ENCODE measurements at places on chromosomes 16 and 17.
A peak's percentile ranks its signal among the peaks of the same experiment; 100 is the strongest.

DNA sequence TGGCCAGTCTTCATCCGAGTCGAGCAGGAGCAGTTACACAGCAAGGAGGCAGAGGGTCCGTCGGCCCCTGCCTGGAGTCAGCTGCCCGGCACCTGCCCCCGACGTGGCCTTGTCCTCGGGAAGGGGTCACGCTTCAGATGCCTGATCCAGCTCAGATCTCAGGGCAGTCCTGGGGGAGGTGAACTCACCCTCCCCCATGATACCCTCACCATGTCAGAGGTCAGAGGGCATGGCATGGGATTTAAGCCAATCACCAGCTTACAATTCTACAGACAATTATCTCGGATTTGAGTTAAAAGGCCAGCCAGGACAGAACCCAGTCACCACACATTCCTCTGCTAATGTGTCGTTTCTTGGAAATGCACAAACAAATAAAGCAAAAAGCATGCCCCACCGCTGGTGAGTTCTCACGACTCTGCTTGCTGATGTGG, 211.3 kb downstream of the FOXL1 start:
- H3K4me3 ChIP-seq = no peak overlapping the region
- no peak for DNase-seq
- no peaks in the 10 kb centered on the region for H3K4me1 ChIP-seq
- H3K27ac ChIP-seq = no peak overlapping the region

- peaks cover 30% of the 10 kb centered on the region for H3K27me3 ChIP-seq
- H3K36me3 ChIP-seq = no peaks in the 10 kb centered on the region
- no peak for DNase-seq
- no peak overlapping the region for H3K4me3 ChIP-seq
- H3K27ac ChIP-seq = no peak overlapping the region
Observed at GRCh38 chr16:86931410-86931941, 353.1 kb downstream of the FOXL1 start.

GRCh38 chr16:31400191-31400590, 7.1 kb downstream of the ITGAD start:
- H3K4me1 ChIP-seq = peaks cover 13% of the 10 kb centered on the region
- H3K27ac ChIP-seq = no peak overlapping the region
- H3K27me3 ChIP-seq = peaks cover 8% of the 10 kb centered on the region
- DNase-seq = no peak

- no peaks in the 10 kb centered on the region for H3K4me1 ChIP-seq
- H3K27me3 ChIP-seq = no peaks in the 10 kb centered on the region
- H3K27ac ChIP-seq = no peak overlapping the region
- no peaks in the 10 kb centered on the region for H3K36me3 ChIP-seq
- DNase-seq = no peak
- H3K4me3 ChIP-seq = no peak overlapping the region
Observed at GRCh38 chr16:19331794-19332193, 46.3 kb downstream of the CLEC19A start.

- peaks cover 56% of the 10 kb centered on the region for H3K36me3 ChIP-seq
- H3K4me1 ChIP-seq = peaks cover 47% of the 10 kb centered on the region
- peak overlapping the region; percentile 95 for H3K27ac ChIP-seq
- H3K4me3 ChIP-seq = peak overlapping the region; percentile 79
- H3K27me3 ChIP-seq = no peaks in the 10 kb centered on the region
Observed at GRCh38 chr17:75981019-75981615, 2.1 kb downstream of the TEN1 start.

DNA sequence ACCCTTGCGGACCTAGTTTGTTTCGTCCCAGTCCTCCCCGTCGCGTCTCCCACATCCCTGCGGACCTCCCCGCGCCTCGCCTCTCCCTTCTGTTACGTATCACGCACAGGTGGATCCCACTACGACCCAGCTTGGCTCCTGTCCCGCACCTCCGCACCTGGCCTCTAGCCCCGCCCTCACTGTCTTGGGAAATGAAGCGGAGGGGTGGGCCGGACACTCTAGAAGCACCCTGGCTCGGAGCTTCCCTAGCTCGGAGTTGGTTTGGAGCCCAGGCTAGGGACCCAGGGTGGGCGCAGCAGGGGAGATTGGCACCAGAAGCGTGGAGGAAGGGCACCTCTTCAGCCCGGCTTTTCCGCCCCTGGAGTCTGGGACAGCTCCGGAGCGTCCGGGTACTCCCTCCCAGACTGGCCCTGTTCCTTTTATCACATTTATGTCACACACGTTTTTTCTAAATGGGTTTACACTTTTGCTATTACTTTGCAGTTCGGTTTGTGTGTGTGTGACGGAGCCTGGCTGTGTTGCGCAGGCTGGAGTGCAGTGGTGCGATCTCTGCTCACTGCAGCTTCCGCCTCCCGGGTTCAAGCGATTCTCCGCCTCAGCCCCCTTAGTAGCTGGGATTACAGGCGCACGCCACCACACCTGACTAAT, 1.4 kb upstream of the CEMP1 start:
- peaks cover 9% of the 10 kb centered on the region for H3K4me1 ChIP-seq
- H3K27ac ChIP-seq = peak overlapping the region; percentile 98
- no peaks in the 10 kb centered on the region for H3K27me3 ChIP-seq
- peak overlapping the region; percentile 89 for H3K4me3 ChIP-seq
- H3K36me3 ChIP-seq = peaks cover 62% of the 10 kb centered on the region

DNA sequence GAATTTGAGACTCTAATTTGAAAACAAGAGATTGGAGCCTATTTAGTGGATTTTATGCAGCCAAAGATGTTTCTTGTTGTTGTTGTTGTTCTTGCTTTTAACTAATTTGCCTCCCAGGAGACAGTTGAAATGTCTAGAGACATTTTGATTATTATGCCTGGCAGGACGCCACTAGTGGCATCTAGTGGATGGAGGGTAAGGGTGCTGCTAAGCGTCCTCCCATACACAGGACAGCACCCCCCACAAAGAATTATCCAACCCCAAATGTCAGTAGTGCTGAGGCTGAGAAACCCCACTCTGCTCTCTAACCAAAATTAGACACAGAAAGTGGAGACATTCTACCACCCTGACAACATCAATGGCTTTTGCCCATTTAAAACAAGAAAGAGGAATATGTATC, 15.4 kb upstream of the HSBP1 start:
- H3K36me3 ChIP-seq = no peaks in the 10 kb centered on the region
- peaks cover 58% of the 10 kb centered on the region for H3K27me3 ChIP-seq
- H3K27ac ChIP-seq = no peak overlapping the region
- no peaks in the 10 kb centered on the region for H3K4me1 ChIP-seq

DNA sequence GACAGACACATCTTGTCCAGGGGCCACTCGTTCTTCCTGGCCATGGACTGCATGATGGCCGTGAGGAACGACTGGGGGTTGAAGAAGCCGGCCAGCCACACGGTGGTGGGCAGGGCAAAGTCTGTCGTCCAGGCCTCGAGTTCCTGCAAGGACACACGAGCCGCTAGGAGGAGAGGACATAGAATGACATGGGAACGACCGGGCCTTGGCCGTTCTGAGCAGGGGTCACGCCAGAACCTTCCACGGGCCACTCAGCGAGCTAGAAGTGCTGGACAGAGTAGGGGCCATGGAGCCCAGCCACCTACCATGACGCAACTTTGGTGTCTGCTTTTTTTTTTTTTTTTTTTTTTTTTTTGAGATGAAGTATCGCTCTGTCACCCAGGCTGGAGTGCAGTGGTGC, 47.0 kb downstream of the PGS1 start:
- peaks cover 23% of the 10 kb centered on the region for H3K36me3 ChIP-seq
- no peaks in the 10 kb centered on the region for H3K4me1 ChIP-seq
- DNase-seq = no peak
- H3K4me3 ChIP-seq = no peak overlapping the region
- H3K27ac ChIP-seq = no peak overlapping the region

- H3K27ac ChIP-seq = no peak overlapping the region
- peaks cover 25% of the 10 kb centered on the region for H3K36me3 ChIP-seq
- DNase-seq = no peak
- H3K4me1 ChIP-seq = peaks cover 26% of the 10 kb centered on the region
Observed at GRCh38 chr17:28045304-28045703, 2.8 kb downstream of the NLK start.

DNA sequence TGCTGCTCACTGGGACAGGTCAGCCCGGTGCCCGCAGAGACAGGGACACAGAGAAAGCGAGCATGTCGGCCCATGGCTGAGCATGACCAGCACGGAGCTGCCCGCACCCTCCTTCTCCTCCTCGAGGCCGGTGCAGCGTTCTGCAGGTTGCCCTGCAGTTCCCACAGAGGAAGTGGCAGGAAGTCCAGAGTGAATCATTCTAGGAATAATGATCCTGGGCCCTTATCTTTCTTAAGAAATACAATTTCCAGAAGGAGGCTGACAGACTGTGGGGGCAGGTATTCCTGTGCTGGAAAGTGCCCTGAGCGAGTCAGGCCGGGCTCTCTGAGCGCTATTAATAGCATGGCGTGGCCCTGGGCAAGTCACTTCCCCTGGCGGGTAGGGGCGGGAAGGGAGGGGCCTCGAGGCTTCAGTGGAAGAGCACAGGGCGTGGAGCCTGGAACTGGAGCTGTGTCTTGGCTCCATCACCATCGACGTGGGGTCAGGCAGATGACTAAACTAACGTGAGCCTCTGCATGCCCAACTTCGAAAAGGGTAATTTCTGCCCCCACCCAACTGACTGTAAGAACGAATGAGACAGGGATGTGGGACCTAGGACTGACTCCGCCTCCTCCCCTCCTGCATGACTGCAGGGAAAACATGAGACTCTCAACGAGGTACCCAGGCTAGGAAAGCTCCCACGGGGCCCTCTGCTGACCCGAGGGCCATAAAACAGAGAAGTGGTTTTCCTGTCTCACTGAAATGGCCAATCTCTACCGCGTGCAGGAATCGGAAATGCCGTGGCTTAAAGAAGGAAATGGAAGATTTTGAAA, 9.8 kb downstream of the TMEM204 start:
- H3K4me3 ChIP-seq = peak overlapping the region; percentile 24
- peak; percentile 45 for DNase-seq
- H3K27ac ChIP-seq = peak overlapping the region; percentile 11
- H3K27me3 ChIP-seq = no peaks in the 10 kb centered on the region

DNA sequence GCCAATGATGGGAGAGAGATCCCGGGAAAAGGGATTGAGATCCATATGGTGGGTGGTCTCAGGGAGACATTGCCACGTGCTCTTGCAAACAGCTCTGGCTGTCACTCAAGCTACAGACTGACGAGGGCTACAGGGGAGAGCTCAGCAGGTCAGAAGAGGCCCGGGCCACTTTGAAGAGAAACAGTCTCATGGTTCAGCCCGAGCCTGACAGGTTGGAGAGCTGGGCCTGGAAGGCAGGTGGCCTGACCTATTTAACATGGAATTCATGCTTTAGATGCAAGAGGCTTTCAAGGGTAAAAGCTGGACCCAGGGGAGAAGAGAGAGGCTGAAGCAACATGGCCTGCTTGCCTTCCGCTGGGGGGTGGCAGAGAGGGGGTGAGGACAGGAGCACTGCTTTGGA, 81.0 kb upstream of the BRD7 start:
- peaks cover 100% of the 10 kb centered on the region for H3K27me3 ChIP-seq
- no peaks in the 10 kb centered on the region for H3K4me1 ChIP-seq
- no peak overlapping the region for H3K4me3 ChIP-seq
- DNase-seq = no peak
- H3K27ac ChIP-seq = no peak overlapping the region

DNA sequence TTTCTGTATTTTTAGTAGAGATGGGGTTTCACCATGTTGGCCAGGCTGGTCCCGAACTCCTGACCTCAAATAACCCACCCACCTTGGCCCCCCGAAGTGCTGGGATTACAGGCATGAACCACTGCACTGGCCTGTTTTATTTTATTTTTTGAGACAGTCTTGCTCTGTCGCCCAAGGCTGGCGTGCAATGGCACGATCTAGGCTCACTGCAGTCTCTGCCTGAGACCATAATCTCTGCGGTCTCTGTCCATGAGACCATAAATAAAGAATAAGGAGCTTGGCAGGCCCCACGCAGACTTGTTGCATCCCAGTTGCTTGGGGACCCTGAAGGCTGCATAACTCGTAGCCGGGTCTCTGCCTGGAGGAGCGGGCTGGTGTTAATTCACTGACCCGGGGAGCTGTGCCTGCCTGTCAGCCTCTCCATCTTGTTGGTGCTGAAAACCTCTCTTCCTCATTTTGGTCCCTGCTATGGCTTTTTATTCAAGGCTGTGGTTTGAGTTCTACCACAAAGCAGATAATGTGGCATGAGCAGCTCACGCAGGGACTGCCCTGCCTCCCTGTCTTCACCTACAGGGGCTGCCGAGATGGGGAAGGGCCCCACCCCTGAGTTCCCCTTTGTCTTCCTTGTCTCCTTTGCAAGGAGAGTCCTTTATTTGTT, 82.1 kb downstream of the MSI2 start:
- no peaks in the 10 kb centered on the region for H3K27me3 ChIP-seq
- no peaks in the 10 kb centered on the region for H3K4me1 ChIP-seq
- H3K27ac ChIP-seq = no peak overlapping the region
- H3K36me3 ChIP-seq = no peaks in the 10 kb centered on the region

DNA sequence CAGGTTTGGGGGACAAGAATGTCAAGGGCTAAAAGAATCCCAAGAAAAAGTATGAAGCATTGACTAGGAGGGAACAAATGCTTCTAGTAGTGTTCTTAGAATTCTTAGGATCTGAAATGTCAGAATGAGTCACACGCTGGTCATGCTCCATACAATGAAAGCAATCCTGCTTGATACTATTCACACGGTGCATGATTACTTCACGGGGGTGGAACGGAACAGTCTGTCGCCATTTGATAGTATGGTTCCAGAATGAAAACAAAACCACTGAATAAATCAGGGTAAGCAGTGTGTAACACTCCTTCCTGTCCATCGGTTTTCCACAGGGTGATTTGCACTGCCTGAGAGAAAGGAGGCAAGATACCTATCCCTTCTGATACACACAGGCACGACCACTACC, 22.9 kb upstream of the YWHAE start:
- H3K4me3 ChIP-seq = no peak overlapping the region
- no peaks in the 10 kb centered on the region for H3K27me3 ChIP-seq
- H3K4me1 ChIP-seq = peaks cover 22% of the 10 kb centered on the region
- peak overlapping the region; percentile 27 for H3K27ac ChIP-seq
- DNase-seq = peak; percentile 4

- H3K36me3 ChIP-seq = peaks cover 14% of the 10 kb centered on the region
- no peak for DNase-seq
- H3K4me3 ChIP-seq = no peak overlapping the region
- no peaks in the 10 kb centered on the region for H3K4me1 ChIP-seq
- H3K27me3 ChIP-seq = no peaks in the 10 kb centered on the region
Observed at GRCh38 chr17:1852327-1852726, 22.5 kb downstream of the RPA1 start.

DNA sequence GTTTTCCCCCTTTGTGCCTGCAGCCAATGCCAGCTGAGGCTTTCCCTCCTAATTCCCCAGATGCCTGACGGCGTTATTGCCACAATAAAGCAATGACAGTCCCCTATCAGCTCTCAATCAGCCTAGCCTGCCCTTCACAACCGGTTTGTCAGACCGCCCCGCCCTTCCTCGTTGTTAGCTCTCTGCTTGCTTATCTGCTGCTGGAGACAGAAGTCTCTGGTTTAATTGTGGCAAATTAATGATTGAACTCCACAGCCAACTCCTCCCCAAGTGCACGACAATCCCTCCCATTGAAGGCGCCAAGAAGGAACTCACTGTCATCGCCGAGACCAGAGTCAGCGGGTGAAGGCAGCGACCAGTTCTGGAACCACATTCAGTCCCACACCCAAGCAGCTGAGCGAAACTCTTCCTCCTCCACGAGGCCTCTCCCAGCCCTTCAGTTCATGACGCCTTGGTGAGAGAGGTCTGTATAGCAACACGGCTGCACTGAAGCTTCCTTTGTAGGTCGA, 474.4 kb downstream of the SLC39A11 start:
- peaks cover 72% of the 10 kb centered on the region for H3K4me1 ChIP-seq
- DNase-seq = peak; percentile 94
- H3K27me3 ChIP-seq = no peaks in the 10 kb centered on the region
- H3K27ac ChIP-seq = peak overlapping the region; percentile 98
- H3K4me3 ChIP-seq = peak overlapping the region; percentile 61

- no peaks in the 10 kb centered on the region for H3K4me1 ChIP-seq
- H3K27ac ChIP-seq = peak overlapping the region; percentile 94
- H3K36me3 ChIP-seq = peaks cover 62% of the 10 kb centered on the region
- peak overlapping the region; percentile 96 for H3K4me3 ChIP-seq
- H3K27me3 ChIP-seq = no peaks in the 10 kb centered on the region
Observed at GRCh38 chr17:7222093-7222971, 2.6 kb downstream of the ACADVL start.
